ENCODE measurements at places on chromosomes 7 and 10.

DNA sequence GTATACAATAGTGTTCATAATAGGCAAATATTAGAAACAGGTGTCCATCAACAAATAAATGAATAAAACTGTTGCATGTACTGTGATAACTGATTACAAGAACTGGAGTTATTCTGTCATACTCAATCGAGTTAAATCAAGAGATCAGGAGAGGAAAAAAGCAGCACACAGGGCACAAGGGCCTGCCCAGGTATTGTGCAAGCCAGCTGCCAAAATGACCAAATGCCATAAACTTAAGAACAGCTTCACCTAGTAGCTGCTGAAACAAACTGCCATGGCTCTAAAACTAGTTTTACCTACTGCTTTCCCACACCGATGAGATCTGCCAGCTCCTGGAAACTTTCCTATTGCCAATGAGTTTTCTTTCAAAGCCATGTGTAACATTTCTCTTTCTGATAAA is 12.2 kb downstream of the GSAP start:
- no peak for DNase-seq

DNA sequence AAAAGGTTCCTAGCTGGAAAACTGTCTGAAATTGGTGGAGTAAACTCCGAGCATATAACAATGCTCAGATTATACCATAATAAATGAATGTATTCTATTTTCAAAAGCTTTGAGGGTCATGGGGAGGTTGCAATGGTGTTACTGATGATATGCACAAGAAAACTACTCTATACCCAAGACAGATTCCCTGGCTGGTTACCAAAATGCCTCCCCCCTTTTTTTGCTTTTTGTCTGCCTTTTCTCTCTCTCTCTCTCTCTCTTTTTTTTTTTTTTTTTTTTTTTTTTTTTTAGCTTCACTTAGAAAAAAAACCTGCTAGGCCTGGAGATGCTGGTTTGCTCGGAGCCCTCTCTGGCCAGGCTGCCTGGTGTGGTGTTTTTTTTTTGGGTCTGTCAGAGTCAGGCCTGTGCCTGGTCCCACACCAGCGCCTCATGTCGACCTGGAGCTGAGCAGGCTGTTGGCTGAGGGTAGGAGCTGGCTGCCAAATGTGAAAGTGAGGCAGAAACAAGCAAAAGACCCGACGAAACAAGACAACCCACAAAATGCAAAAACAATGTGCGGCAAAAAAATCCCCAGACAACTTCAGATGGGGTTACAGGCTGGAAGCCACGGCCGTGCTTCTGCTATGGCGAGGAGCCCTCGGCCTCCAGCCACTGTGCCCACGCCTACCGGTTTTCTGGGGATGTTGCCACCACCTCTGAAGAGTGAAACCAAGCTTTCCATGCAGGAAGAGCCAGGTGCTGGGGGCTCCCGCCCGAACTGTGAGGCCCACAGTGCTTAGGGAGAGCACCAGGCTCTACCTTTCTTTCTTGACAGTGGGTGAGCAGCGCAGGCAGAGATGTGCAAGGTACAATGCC is 59.9 kb upstream of the EFCAB10 start:
- no peak for DNase-seq

GRCh38 chr7:43199371-43200160 is 87.1 kb downstream of the HECW1 start:
- DNase-seq: no peak

- DNase-seq: no peak
Measured at GRCh38 chr7:81161451-81162075, 242.7 kb upstream of the SEMA3C start.

- DNase-seq: no peak
Measured at GRCh38 chr7:12888717-12889116, 201.3 kb downstream of the ARL4A start.

DNA sequence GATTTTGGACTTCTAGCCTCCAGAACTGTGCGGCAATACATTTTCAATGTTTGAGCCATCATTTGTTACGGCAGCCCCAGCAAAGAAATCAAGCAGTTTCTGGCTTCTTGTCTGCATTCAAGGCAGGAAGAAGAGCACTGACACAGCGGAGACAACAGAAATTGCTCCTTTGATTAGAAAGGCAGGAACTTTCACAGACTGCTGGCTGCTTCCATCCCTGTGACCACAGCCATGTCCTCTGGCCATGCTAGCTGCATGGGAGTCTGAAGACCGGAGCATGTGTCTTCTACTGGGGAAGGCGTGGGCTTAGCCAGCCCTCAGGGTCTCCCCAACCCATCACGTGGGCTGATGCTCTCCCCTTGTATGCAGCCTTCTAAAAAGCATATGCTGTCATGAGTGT is 19.1 kb downstream of the C10orf71 start:
- DNase-seq: no peak

DNA sequence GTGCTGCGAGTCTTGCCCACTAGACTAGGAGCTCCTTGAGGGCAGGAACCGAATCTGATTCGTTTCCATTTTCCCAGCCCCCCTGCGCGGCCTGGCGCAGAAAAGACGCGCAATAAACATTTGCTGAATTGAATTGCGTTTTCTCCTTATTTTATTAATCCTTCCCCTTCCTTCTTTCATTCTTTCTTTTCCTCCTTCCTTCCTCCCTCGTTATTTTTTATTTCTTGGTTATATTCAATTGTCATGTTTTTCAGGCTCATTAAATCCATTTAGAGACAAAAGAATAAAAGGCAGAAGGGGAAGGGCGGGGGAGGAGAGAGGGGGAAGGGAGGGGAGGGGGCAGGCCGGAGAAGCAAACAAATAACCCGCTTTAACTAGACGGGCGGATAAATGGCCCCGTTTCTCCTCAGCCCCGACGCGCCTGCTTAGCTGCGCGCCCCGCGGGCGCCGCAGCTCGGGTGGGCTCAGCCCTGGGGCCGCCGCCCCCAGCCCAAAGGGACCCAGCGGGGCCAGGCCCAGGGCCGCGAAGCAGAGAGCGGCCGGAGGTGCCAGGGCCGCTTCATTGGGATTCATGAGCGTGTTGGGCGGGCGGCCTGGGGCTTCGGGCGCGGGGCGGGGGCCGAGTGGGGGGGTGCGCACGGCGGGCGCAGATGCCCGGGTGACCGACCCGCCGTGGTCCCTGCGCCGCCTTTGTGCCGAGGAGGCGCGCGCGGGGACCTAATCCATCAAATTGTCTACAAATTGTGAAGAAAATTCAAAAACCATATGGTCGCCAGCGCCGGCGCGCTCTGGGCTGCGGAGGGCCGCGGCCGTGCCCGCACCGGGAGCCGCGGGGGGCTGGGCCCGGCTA is 5.0 kb downstream of the LBX1 start:
- no peak for DNase-seq

DNA sequence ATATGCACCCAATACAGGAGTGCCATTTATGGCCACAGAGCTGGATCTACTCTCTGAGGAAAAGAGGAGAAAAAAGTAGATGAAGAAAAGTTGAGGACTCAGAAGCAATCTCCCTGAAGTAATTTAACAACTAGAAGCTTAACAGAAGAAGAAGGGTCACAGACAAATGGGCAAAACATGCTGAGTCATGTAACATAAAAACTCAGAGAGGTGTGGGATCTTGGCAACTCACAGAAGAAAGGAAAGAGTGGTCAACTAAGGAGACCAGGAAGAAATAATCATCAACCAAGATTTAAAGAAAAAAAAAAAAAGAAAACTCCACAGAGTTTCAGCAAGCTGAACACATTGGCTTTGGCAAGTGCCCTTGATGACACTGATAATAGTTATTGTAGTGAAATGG is 51.8 kb upstream of the BET1 start:
- no peak for DNase-seq

GRCh38 chr10:60480865-60481563 is 91.3 kb upstream of the ANK3 start:
- DNase-seq: no peak

- no peak for DNase-seq
Measured at GRCh38 chr7:47570649-47571050, 11.3 kb downstream of the TNS3 start.

- no peak for DNase-seq
Measured at GRCh38 chr10:116429288-116429977, 1.8 kb downstream of the PNLIPRP3 start.

- DNase-seq: no peak
Measured at GRCh38 chr10:61804414-61804813, 97.1 kb upstream of the ARID5B start.

- no peak for DNase-seq
Measured at GRCh38 chr10:113020475-113020753, 70.4 kb downstream of the TCF7L2 start.

Measured in stimulated activated CD8-positive, alpha-beta memory T cell treated with anti-CD3 and anti-CD28 coated beads, Interleukin-4, amount 100 ng/mL, for 4 hours (primary cell).